ENCODE measurements at places on chromosomes 3 and 15.

DNA sequence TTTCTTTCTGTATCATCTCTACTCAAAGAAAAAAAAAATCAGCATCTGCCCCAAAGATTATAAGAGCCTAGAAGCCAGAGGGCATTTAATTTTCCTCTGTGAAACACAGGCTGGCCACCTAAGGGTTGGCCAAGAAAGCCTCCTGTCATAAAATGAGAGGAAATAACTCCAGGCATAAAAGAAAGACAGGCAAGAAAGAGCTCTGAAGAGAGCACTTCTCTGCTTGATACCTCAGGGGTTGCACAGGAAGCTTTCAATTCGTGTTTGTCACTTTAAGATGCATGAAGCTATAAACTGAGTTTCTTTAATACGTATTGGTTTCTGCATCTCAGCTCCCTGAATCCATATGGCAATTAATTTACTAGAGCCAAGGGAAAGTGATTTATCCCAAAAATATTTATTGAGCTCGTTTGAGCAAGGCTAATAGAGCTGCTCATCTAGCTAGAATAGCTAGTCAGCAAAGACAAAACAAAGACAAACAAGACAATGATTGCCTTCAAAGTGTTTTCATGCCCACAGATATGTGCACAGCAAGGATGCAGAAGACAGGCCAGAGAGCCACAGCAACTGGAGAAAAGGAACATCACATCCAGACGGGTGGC, 35.5 kb downstream of the ATP8B4 start:
- no peak for DNase-seq

GRCh38 chr15:82531496-82532382, 8.5 kb downstream of the RPS17 start:
- no peak for DNase-seq

DNA sequence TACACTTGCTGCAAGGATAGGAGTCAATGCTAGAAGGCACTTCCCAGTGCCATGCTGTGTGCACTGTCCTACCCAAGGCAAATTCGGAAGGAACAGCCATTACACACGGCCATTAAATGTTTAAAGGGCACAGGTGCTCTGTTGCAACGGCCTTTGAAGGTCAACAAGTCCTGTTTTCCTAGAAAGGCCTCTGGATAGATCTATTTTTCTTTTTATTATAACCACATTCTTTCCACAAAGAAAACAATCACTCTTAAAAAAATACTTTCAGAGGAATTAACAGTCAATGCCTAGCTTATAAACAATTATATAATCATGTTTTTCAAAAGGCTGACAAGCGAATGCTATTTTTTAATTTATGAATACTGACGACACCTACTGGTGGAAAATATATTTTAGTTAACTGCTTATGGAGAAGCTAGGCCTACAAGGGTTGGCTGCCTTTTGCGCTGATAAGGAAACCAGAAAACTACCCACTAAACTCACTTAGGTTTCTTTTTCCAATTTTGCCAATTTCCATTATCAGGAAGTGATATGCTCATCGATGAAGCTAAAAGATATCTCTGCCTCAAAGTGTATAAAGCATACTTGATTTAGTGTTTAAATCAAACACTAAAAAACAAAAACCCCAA, 2.4 kb downstream of the ARHGEF3 start:
- DNase-seq, result peak; percentile 55

- DNase-seq, result no peak
These were observed 60.1 kb downstream of the SLC12A1 start for GRCh38 chr15:48266024-48266689.

DNA sequence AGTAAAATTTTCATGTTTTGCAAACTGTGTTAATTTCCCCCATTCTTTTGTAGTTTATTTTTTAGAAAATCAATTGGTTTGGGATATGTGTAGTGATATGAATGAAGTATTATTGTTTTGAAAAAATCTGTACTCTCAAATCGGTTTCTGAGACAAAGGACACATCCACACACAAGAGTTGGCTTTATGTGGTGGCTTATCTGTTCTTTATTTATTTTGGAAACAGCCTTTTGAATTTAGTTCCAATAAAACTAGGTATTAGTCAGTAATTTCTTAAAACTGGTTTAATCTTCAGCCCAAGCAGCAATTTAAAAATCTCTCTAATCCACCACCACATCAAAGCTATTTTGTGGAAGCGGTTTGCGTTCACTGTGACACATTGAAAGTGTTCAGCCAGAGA, 741.5 kb upstream of the GRM7 start:
- DNase-seq, result no peak

GRCh38 chr15:36807134-36807764, 227.8 kb downstream of the CDIN1 start:
- DNase-seq, result no peak

DNA sequence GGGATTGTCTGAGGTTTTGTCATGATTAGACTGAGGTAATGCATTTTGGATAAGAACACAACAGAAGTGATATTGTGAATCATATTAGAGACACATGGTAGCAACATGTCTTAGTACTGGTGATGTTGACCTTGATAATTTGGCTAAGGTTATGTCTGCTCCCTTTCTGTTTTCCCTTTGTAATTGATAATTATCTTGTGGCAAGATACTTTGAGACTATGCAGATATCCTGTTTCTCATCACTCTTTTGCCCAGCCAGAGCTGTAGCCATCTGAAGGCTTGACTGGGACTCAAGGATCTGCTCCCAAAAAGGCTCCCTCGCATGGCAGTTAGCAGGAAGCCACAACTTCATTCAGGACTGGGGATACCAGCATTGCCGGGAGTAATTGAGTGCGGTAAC, 35.3 kb upstream of the LARS2 start:
- DNase-seq, result no peak

- no peak for DNase-seq
These were observed 3.4 kb downstream of the SNX33 start for GRCh38 chr15:75650908-75651809.

GRCh38 chr3:66962664-66963063, 35.4 kb upstream of the KBTBD8 start:
- no peak for DNase-seq

DNA sequence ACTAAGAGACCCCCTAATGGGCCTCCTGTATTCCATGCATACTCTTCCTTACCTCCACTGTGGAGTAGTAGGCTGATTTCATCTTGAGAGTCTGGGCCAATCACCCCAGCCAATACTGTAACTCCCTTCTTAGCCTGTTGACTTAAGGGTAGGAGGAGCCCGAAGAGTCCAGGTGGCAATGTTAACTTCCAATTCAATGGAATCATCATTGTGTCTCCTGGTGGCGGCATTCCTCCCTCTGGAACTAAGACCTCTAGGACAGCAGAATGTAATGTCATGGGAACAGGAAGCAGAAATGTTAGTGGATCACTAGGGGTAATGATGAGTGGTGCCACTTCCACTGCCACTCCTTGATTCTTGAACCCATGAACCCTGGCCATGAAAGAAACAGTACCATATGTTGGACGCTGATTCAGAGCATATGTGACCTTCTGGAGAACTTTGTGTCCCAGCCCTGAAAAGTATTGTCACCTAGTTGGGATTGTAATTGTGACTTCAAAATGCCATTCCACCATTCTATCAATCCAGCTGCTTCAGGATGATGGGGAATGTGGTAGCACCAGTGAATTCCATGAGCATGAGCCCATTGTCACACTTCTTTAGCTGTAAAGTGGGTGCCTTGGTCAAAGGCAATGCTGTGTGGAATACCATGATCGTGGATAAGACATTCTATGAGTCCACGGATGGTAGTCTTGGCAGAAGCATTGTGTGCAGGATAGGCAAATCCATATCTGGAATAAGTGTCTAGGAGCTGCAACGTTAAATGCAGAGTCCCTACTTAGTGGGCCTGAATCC, 24.9 kb downstream of the NAALADL2 start:
- DNase-seq, result no peak

- DNase-seq, result no peak
These were observed 8.4 kb downstream of the FRMD5 start for GRCh38 chr15:44186705-44187104.

DNA sequence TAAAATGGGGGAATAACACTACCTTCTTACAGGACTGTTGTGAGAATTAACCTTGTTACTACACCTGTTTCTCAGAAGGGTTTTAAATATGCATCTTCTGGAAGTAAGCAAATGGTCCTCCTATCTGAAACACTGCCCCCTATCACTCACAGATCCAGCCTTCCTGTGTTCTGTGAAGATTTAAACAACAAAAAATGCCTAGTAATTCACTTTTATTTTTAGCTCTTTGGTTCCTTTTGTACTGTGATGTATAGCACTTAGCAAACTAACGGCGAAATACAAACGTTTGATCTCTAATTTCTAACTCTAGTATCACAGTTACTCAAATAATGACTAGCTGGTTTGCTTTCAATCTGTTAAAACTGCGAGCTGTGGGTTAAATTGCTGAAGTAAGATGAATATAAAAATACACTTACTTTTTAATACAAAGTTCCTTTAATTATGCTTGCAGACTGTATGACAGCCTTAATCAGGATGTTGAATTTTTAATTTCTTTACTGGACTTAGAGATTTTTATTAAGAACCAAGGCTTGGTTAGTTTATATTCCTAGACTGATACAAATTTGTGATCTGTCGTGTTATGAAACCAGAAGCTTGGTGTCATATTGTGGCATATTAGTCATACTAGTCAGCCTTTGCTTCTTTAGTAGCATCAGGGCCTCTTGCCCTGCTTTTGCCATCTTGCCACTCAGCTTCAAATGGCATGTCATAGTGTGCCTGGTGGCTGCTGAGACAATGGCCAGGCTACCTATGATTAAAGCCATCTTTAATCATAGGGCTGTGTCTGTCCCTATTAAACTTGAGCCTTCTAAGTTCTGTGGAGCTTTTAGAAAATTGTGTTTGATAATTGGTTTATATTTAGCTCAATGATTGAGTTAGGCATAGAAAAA, 9.2 kb downstream of the EIF3J start:
- DNase-seq, result no peak

GRCh38 chr3:111621535-111621934, 26.4 kb upstream of the ZBED2 start:
- no peak for DNase-seq

DNA sequence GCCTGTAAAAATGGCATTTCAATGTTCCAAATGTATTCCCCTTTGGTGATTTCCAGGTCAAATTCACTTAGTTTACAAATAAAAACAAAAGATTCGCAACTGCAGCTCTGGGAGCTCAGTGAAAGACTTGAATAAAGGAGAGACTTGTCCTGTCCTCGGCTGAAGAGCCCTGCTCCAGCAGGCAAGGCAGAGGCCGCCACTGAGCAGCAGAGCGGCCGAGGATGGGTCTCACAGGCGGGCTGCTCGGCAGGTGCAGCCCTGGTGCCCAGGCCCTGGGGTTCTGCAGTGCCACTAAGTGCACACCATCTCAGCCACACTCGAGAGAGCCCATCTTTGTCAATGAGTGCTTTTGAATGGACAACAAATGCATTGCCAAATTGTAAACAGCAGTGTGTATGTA, 856.2 kb downstream of the AGBL1 start:
- no peak for DNase-seq

All from right kidney (tissue), 9 donors.